Amniotic stem cell (primary cell): ENCODE measurements at places on chromosomes 3 and 15.

DNA sequence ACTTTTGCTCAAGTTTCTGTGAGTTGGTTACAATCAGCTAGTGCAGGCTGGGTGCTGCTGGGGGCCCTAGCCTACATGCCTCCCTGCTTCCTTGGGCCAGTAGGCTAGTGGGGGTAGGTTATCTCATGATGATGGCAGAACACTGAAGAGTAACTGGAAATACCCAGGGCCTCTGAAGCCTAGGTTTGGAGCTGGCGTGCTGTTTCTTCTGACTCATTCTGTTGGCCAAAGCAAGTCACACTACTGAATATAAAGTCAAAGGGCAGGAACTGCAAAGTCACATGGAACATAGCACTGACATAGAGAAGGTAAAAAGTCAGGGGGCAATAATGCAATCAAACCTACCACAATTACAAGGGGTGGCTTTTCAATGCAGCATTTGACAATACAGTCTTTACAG is 34.5 kb downstream of the RASGRP1 start:
- no peak for DNase-seq

DNA sequence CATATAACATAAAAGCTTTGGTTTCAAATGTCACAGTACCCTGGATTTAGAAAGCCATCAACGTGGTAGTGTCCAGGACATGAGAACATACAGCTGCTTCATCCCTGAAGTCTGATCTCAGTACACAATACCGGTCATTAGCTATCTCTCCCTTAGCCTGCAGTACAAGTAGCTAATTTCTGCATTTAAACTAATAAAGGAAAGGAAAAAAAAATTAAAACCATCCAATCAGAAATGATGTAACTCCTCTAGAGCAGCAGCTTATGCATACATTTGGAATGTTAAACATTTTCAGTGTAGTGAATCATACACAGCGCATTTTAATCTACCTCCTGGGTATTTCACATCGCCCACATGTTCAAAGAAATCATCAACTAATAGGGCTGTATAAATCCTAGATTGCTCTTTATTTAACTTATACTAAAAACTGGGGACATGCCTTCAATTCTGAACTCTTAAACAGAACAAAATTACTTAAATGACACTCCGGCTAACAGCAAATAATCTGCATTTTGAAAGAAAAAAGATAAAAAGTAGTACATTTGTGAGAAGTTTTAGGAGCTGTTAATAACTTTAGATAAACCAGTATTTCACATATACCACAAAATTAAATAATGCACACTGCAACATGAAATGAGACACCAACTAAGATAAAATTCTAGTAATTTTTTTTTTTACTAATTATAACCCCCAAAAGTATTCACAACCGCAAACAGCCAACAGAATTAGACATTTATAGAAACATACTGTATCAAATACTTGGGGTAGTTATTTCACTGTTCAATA is 3.7 kb downstream of the IGF2BP2 start:
- DNase-seq = peak; percentile 49

- DNase-seq = no peak
These were observed 80.9 kb downstream of the NECTIN3 start for GRCh38 chr3:111152496-111152895.

DNA sequence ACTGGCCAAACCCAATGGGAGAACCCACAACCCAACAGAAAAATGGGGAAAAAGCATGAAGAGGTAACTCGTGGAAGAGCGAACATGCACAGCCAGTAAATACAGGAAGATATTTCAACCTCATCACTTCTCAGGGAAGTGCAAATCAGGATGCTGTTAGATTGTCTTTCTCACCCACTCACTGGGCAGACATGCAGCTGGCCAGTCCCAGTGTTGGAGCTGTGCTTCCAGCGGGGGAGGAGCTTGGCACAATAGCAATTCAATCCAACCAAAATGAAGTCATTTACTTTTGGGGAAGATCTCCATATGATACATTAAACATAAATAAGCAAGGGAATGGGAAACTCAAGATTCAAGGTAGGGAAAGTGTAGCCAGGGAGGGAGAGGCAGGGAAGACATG is 12.1 kb downstream of the WNT7A start:
- DNase-seq = no peak

GRCh38 chr3:62378311-62378789 is 5.0 kb upstream of the FEZF2 start:
- no peak for DNase-seq

GRCh38 chr3:9250236-9250635 is 790 bp upstream of the SRGAP3 start:
- DNase-seq = no peak
